ENCODE measurements at places on chromosomes 1 and 21. TPM values are rescaled to one million over a fixed set of nuclear protein-coding genes. Genes with fewer than 3 reads are reported as not detected.

Gene AIRE
- total RNA-seq = 0.10 TPM

Gene OR2G6
- total RNA-seq = not detected

Gene CCDC190
- total RNA-seq = 11.8 TPM

Gene TBX19
- 1.2 TPM for total RNA-seq

DNA sequence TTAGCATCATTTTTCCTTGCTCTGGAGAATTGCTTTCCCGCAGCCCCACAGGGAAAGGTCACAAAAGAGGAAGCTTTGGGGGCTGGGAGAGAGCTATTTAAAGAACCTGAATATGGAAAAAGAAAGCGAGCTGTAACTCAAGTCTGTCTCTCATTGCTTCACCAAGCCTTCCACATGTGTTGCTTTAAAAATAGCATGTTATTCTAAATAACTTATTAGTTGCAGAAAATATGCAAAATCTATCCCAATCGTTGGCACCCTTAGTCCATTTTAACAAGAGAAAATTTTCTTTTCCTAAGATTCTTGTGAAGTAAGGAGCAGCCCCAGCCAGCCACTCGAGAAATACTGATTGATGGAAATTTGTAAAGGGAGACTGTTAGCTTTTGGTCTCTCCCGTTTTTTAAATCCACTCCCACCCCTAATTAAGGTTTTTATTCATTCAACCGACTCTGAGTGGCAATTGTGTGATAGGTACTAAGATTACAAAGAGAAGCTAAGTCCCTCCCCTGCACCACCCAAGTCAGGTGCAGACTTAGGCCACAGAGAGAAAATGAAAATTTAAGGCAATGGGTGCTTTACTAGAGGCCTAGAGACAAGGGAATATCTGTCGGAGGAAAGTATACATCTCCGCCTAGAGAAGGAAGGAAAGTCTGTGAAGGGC, 802 bp downstream of the CYP4X1 start:
- DNase-seq = peak; percentile 26

GRCh38 chr1:226831953-226832352, 38.5 kb upstream of the PSEN2 start:
- no peak for DNase-seq

DNA sequence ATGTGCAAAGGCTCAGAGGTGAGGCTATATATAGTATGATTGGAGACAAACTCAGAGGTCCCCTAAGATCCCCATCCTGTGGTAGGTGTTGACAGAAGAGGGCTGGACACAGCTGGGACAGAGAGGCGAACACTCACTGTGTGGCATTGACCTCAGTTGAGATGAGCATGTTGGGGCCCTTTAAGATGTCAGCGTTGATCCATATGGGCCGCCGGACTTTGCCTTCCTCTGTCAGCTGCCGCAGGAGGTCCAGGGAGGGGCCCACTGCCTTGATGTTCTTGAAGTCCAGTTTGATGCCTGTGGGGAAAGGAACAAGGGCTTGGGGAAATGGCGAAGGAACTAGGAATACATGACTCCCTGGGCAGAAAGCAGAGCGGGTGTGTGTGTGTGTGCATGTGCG, 8.8 kb downstream of the FAM151A start:
- no peak for DNase-seq

DNA sequence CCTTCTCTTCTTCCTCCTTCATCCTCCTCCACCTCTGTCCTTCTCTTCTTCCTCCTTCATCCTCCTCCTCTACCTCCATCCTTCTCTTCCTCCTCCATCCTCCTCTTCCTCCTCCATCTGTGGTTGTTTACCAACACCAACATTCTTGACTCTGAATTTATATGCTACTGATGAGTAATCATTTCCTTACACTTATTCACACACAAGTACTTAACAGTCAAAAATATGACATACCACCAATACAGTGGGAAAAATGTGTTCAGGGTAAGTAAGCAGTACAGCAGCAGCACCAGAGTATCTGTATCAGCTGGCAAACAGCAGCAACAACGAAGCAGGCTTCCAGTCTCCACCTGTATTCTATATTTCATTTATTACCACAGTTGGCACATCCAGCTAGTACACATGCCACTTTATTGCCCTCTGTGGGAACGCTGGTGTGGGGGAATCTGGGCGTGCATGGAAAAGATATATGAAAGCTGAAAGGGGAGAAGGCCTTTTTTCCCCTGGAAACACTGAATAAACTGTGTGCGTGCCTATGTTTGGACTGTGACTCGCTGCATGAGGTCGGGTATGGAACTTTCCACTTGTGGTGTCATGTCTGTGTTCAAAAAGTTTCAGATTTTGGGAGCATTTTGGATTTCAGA, 16.0 kb downstream of the ADSS2 start:
- no peak for DNase-seq

DNA sequence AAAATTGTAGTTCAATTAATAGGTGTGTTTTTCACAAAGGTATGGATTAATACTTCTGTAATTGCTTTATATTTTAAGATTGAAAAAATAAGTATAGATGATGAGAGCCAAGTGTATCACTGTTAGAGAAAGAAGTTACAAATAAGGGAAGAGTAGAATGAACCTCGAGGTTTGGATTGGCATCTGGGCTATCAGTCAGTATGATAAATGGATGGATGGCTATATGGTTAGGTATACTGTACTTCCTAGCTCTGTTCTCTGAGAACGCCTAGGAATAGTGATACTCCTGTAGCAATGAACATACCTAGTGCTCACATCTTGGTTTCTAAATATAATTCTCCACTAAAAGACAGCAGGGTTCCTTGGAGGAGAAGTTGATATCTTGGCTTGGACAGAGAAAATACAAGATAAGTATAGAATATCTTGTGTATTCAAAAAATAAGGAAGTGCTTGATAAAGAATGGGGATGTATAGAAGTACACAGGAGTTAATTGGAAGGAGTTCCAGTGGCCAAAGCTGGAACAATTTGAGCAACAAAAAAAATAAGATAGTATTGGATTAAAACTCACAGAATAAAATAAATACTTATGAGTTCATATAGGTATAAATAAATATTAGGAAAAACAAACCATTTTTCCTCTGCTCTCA, 12.4 kb downstream of the IPO9 start:
- no peak for DNase-seq

DNA sequence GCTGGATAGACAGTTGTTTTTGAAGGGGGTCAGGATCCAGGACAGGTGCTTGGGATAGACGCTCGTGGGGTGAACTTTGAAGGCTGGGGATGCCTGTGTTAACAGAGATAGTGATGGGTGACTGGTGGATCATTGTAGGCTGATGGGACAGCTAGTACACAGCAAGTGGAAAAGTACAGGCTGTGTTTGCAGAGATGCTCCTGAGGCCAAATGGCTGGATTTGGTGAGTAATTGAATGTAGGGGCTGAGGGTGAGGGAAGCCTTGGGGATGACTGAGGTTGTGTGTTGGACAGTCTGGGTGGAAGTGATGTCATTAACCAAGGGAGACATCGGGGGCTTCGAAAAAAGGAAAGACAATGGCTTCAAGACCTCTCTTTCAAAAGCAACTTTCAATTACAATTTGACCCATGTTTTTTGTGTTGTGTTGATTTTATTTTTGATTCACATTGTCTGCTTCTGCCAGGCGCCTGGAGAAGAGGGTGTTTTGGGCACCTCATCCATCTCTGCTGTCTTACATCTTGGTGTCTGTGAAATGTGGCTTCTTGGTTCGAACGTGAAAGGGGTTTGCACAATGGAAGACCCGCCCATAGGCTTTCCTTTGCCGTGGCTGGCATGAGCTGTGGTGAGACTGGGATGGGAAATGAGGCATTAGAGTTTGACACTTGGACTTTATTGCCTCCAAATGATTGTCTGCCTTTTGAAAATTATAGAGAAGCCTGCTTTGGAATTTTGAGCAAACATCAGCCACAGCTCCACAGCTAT, 147.5 kb downstream of the FOXD2 start:
- DNase-seq = no peak

- DNase-seq = no peak
Measured at GRCh38 chr1:248421384-248421783, 18.5 kb downstream of the OR2T1 start.

DNA sequence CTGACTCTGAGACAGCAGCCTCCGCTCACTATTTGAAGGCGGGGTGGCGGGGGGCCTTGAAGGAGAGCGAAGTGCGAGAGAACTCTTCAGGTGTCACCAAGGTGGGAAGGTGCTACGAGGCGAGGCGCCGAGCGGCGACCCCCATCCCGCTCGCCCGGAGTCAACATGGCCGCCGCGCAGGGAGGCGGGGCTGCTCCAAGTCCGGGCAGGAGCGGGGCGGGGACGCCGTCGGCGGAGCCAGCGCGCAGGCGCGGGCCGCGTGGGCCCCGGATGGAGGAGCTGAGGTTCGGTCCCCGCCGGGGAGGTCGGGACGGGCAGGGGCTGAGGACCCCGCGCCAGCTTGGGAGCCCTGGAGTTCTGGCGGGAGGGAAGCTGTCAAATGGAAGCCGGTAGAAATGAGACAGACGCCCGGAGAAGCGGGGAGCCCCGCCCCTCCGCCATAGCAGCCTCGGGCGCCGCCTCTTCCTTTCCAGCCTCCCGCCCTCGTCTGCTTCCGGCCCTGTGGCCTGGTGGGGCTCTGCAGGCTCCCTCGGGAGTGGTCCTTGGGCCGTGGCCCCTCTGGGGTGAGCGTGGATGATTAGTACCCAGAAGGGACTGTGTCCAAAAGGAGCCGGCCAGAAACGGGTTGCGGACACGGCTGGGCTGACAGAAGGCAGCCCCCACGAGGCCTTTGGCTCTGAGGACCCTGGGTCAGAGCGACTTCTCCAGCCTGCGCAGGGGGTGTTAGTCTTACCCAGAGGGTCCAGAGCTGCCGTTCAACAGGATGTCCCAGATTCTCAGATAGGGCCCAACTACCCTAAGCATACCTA, at the start of gene PIGV:
TSS of gene PIGV (plus strand) at position 245 of the 809 bp plus-strand sequence. CDS start 2,866 bp downstream, outside the sequence.
- peak; percentile 95 for DNase-seq

GRCh38 chr1:37890378-37891014, 31.1 kb upstream of the MTF1 start:
- peak; percentile 42 for DNase-seq

- no peak for DNase-seq
Measured at GRCh38 chr1:218209351-218209861, 75.7 kb upstream of the RRP15 start.

DNA sequence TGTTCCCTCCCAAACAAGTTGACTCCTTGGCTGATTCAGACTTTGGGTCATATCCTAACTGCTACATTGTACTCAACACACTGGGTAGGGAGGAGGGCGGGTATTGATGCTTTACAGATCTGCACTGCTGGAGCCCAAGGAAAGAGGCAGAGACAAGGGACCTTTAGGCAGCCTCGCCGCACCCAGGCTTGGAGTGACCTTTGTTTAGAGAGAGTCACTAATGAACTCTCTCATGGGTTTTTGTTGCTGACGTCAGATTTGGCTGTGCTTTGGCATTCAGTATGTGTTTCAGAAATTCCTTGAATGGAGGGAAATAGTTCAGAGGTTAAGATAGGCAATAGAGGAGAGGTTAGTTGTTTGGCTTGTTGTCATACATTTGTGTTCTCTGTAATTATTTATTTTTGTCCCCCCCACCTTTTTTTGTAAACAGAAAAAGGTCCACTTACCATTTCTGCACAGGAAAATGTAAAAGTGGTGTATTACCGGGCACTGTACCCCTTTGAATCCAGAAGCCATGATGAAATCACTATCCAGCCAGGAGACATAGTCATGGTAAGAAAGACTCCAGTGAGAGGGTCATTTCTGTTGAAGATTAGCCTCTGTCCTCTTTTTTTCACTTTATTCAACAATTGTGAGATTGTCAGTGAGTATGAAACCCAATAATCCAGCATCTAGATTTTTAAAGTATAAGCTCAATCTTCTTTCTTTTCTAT, 116.1 kb downstream of the ATP5PO start:
- DNase-seq = no peak

All from tongue (tissue), 3 donors.